ENCODE measurements at places on chromosomes 6 and 20.

- DNase-seq, result no peak
Observed at GRCh38 chr20:6637160-6637579, 130.3 kb upstream of the BMP2 start.

GRCh38 chr6:28586324-28586723, 60.6 kb downstream of the GPX5 start:
- no peak for DNase-seq

DNA sequence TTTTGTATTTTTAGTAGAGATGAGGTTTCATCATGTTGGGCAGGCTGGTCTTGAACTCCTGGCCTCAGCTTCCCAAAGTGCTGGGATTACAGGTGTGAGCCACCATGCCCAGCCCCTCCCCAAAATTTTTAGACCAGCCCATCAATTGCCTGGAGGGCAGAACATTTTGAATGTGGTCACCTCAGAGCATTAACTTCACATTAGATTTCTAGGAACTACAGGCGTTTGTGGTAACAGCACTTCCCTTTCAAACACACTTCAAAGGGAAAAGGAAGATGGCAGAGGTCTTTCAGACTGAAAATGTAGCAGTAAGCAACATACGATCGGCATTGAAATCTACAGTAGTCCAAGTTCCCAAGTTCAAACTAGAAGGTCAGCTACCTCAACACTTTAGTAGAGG, 12.3 kb upstream of the SLA2 start:
- DNase-seq, result no peak

GRCh38 chr6:19697744-19698290, 139.4 kb upstream of the ID4 start:
- peak; percentile 91 for DNase-seq

- DNase-seq, result no peak
Observed at GRCh38 chr6:70280400-70280853, 22.5 kb downstream of the COL9A1 start.

DNA sequence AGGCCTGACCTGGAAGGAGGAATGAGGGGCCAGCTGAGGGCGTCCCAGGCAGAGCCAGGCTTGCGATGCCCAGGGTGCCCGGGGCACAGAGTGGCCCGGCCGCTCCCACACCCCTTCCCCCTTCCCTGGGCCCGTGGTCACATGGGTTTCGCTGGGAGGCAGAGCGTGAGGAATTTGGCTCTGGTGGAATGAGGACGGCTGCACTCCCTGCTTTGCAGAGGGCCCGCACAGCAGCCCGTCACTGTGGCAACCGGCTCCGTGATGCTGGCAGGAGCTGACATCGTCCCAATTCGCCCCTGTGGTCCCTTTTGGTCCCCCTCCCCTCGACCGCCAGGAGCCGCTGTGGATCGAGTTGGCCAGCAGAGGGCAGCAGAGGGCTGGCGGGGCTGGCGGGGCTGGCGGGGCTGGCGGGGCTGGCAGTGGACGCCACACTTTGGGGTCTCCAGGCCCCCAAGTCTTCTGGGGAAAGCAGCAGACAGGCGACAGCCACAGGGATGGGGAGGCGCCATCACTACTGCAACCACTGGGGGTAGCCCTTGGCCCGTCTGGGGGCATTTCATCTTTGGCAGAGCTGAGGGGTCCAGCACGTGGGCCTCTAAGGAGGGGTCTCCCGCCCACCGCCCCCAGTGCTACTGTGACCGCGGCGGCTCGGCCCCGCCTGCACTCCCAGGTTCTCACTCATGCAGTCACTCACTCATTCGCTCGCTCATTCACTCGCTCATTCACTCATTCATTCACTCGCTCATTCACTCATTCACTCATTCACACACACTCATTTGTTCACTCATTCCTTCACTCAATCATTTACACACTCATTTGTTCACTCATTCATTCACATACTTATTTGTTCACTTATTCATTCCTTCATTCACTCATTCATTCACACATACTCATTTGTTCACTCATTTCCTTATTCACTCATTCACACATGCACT, 49.7 kb upstream of the BHLHE23 start:
- peak; percentile 59 for DNase-seq

- peak; percentile 64 for DNase-seq
Observed at GRCh38 chr6:7087066-7087465, 20.7 kb upstream of the RREB1 start.

DNA sequence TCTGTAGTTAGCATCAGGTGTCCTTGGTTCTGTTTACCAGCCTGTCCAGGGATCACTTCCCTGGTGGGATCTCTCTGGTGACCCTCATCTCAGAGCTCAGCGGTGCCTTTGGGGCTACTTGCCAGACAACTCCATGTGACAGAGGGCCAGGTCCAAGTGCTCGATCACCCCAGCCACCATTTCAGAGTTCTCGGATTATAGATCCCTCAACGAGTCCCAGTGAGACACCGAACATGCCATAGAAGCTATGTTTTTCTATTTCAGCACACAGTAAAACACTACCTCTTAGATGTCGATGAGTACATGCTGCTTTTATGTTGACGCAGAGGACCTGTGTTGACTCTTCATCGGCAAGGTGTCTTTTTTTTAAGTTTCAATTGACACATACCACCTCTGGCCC, 170.1 kb upstream of the AKAP12 start:
- no peak for DNase-seq

Data from GM23248 (cell line).